Stimulated activated CD8-positive, alpha-beta memory T cell treated with anti-CD3 and anti-CD28 coated beads, Interleukin-15, amount 100 ng/mL, for 24 hours (primary cell): ENCODE measurements at places on chromosomes 7 and 10.

DNA sequence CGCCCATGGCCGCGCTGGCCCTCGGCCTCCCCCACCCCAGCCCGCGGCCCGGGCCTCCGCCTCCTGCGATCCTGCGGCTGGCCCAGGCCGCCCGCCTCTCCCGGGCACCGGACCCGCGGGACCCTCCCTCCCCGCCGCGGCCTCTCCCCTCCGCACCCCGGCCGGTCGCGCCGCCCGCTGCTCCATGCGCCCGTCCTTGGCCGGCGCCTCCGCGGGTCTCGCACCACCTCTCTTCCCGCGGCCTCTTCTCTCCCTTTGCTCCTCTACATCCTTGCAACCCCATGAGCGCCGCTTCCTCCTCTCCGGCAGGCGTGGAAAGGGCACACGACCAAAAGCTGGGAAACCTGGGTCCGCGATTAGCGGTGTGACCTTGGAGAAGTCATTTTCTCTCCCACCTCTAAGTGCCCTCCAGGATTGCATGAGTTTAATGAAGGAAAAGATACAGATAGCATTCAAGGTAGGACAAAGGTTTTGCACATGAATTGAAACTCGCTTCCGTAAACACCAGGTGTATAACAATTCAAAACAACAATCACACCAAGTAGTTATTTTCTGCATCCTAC, 448 bp upstream of the SRPK2 start:
- no peak for DNase-seq

DNA sequence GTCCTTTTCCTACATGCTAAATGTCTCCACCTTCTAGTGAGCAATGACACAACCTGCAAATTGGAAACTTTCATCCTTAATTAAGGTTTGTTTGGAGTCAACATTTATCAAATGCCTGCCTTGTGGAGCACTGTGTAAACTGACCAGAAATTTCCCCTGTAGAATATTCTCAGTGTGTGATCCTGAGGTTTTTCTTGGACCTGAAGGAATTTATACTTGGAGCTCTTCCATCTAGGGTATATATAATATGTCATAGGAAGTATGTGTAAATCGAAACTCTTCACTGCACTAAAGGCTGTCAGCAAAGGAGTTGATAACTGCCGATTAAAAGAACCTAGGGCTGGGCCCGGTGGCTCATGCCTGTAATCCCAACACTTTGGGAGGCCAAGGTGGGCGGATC, 152.4 kb downstream of the NSUN6 start:
- no peak for DNase-seq

DNA sequence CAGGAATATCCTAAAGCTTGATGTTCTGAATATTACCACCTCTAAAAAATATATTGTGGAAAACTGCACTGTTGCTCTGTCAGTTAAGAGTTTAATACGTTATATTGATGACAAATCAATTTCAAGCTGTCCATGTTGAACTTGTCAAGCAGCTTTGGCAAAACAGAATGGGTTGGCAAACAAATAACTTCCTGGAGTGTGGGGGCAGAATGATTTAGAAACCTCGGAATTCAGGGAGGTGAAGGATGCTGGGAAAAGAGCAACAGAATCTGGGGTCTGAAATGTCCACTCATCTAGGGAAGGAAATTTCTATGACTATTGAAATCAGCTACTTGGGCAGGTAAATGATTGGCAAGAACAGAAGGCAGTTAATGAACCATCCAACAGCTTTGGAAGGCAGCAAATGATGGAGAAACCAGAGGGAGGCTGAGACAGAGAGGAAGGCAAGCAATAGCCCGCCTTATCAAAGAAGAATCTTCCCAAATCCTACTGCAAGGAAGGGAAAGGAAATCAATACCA, 95.1 kb upstream of the PALS2 start:
- no peak for DNase-seq

DNA sequence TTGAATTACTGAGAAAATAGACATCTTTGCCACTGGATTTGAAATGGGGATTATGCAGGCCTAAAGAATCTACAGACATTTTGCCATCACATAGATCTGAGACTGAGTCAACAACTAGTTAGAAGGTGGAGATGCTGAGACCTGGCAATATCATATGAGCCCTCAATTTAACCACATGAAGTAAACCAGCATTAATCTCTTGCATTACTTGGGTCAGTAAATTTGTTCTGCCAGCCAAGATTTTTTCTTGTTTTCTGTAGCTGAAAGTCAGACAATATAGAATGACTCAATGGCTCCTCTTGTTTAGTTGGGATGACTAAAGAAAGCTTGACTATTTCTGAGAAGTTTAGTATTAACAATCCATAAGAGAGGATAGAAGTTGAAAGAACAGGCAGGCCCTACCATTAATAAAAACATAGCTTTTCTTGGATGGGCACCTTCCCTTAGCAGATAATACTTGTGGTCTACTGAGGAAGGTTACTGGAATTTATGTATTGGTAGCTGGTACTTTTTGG, 396.7 kb upstream of the SORCS1 start:
- DNase-seq = no peak

GRCh38 chr10:3353235-3353634, 180.7 kb upstream of the PITRM1 start:
- no peak for DNase-seq

GRCh38 chr7:494906-495305, 24.7 kb downstream of the PDGFA start:
- no peak for DNase-seq

GRCh38 chr10:34489973-34490745, 324.9 kb downstream of the PARD3 start:
- no peak for DNase-seq

- no peak for DNase-seq
Measured at GRCh38 chr7:28748346-28748745, 209.8 kb downstream of the TRIL start.

- DNase-seq = no peak
Measured at GRCh38 chr7:130941322-130942210, 207.6 kb upstream of the KLF14 start.

DNA sequence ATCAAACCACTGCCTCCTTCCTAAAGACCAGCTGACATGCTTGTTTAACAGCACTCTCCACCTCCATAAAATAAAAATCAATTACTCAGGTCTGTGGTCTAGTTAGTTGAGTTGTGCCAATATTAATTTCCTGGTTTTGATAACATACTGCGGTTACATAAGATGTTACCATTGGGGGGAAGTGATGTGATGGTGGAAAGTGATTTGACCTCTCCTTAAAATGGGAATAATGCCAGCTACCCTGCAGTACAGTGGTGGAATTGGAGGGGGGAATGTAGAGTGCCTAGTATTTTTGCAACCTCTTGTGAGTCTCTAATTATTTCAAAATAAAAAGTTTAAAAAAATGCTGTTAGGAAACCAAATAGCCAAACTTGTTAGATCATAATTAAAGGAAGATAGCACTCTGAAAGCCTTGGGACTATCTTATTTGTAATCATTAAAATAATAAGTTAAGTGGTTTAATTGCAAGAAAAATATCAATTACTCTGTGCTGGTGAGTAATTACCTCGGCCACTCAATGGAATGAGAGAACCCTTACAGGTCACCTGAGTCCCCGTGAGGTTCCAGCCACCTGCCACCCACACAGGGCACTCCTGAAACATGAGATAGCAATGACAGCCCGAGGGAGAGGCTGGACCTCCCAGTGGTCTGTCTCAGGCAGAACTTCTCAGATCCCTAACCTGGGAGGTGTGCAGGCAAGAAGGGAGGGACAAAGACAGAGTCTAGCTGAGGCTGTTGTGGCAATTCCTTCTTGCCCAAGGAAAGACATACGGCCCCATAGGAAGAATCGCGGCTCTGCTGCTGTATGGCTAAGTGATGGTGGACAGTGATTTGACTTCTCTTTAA, 94.1 kb downstream of the SH3PXD2A start:
- no peak for DNase-seq

GRCh38 chr10:103525901-103526300, 32.4 kb downstream of the NEURL1 start:
- no peak for DNase-seq

DNA sequence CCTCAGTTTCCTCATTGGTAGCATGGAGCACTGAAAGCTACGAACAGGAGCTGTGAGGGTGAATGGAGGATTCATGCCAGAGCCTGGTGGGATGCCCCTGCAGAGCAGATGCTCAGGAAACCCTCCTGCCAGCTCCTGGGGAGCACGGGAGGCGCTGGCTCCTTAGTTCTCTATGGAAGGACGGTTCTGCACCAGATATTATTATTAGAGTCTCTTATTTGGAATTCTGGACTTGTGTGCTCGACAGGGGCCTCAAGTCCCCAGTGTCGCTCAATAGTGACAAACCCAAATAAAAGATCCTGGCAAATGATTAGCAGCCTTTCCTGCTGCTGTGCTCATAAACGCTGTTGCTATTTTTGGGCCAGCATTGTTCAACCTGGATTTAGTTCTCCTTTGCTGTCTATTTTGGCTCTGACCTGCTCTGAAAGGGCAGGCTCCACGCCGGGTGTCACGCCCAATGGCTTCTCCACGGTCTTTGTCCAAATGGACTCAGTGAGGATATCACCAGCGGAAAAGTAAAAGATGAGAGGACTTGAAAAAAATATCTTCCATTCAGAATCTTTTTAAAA, 23.0 kb upstream of the KLF6 start:
- no peak for DNase-seq
